SW480 (cell line): ENCODE measurements at places on chromosomes 7 and 10.

DNA sequence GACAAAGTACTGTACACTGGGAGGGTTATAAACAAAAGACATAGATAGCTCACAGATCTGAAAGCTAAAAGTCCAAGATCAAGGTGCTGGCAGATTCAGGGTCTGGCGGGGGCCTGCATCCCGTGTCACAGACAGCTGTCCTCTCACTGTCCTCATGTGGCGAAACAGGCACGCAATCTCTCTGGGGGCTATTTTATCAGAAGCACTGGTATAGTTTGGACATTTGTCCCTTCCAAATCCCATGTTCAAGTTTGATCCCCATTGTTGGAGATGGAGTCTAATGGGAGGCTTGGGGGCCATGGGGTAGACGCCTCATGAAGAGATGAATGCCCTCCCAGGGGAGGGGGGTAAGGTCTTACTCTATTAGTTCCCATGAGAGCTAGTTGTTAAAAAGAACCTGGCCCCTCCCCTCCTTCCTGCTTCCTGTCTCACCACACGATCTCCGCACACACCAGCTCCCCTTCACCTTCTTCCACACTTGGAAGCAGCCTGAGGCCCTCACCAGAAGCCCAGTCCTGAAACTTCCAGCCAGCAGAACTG, 72.5 kb upstream of the UCN3 start:
- no peak for DNase-seq

DNA sequence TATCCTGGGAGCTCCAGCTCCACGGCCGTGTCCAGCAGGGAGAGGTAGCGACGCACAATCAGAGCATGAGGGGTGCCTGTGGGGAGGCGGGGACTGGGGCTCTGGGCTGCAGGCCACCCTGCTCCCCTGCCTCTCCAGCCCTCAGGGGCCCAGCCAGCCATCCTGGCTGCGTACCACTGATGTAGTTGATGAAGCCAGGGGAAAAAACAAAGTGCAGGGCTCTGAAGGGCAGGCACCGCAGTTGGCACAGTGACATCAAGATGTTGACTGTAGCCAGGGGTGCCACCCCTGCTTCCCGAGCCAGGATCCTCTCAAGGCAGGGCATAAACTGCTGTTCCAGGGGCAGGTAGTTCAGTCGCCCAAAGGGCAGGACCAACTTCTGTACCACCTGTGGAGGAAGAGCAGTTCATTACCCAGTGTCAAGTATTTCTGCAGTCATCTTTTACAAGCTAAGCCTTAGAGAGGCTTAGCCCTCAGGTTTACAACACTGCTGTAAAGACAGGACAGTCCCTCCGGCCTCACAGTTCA, 2.8 kb downstream of the FASTK start:
- DNase-seq: no peak

- peak; percentile 4 for DNase-seq
Observed at GRCh38 chr10:124088915-124089314, 4.5 kb downstream of the CHST15 start.

GRCh38 chr10:98115031-98115787, 19.2 kb upstream of the R3HCC1L start:
- DNase-seq: no peak

- no peak for DNase-seq
Observed at GRCh38 chr10:25498645-25499044, 323.8 kb downstream of the GPR158 start.

- no peak for DNase-seq
Observed at GRCh38 chr10:116866987-116867595, 17.8 kb downstream of the ENO4 start.

DNA sequence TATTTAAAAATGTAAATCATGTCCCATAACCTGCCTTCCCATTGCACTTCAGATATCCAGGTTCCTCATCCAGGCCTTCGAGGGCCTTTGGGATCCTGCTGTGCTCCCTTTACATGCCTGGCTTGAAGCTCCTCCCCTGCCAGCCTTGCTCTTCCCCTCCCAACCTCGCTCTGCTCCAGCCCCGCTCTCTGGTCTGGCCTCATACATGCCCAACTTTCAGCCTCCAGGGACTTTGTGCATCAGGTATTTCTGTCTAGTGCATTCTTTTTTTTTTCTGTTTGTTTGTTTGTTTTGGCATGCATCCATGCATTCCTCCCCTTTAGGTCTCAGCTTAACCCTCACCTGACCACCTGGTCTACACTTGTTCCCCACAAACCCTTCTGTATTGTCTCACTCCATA, 160.3 kb downstream of the SNX10 start:
- peak; percentile 59 for DNase-seq

- peak; percentile 88 for DNase-seq
Observed at GRCh38 chr7:23679898-23680413, at the start of gene FAM221A. Gene FAM221A (plus strand): TSS chr7:23680199. CDS start chr7:23680219, 20 bp downstream.

DNA sequence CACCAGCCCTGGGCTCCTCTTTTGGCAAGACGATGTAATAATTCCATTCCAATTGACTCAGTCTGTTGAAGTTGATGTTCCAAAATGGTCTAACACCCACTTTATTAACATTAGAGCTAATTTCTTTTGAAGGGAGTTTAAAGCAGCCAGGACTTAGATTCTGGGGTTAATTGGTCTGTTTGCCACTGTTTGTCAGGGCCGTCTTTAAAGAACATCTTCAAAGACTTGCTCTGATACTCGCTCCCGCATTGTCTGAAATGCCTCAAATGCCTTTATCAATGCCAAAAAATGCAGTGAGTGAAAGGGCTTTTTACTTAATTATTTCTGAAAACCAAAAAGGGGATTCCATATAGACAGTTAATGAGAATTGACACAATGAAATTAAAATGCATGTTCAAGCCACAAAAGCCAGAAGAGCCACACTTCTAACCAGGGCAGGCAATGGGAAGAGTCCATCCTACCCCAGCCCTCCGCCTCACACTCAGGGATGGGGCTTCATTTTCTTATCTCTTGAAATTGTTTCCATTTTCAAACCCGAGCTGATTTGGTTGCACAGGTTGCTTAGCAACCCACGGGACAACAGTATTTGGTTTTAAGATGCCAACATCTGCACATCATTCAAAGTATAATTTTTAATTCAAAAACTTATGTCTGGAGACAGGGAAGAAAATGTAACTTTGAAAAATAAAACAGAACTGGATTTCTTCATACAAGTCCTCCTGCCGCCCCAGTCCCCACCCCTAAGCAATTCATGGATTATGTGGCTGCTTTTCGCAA, 163.0 kb downstream of the FGFR2 start:
- no peak for DNase-seq

DNA sequence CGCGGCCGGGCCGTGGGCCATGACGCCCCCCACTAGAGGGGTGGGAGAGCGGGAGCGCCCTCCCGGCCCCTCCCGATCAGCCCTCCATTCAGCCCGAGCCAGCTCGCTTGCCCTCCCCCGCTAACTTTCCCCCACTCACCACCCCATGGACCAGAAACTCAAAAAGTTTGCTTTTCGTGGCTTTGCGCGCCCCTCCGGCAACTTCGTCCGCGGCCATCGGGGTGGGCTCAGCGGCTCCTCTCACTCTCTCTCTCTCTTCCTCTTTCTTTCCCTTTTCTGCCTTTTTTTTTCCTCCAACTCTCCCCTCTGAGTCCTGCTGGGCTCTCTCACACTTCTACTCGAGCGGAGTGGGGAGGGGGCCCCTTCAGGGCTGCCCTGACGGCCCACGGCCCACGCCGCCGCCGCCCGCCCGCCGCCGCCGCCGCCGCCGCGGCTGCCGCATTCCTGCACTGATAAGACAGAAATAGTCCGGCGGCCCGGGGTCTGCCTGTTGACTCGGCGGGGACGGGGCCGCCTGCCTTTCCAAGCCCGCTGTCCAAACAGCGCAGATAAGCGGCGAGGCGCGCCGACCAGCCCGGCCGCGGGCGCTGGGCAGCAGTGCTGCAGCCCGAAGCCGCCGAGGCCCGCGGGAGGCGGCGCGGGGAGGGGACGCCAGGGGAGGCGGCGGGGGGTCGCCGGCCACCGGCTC, at the start of gene SMARCD3:
Gene SMARCD3, minus strand, starts transcription at position 349 of the 688 bp plus-strand sequence. Its CDS starts 132 bp downstream, at position 217.
- peak; percentile 37 for DNase-seq

- DNase-seq: peak; percentile 7
Observed at GRCh38 chr7:122068999-122069398, 75.0 kb downstream of the AASS start.

- DNase-seq: no peak
Observed at GRCh38 chr10:62853710-62854109, 37.5 kb upstream of the EGR2 start.

DNA sequence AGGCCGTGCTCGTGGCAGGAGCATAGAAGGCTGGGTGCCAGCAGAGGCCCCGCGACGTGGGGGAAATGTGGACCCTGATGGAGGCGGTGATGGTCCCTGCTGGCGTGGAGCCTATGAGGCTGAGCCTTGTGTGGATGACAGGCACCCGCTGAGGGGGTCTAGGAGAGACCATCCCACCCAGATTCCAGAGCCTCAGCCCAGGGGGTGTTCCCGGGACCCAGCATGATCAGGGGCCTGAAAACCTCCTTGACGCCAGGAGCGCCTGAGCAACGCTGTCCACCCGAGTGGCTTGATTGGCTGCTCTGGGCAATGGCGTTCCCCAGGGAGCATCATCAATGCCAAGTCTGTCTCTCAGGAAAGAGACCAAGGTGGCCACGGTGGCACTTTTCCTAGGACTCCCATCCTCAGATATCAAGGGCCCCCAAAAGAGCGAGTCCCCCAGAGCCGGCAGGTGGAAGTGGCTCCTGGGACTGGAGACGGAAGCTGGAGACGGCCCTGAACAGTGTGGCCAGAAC, 61.1 kb downstream of the PWWP2B start:
- no peak for DNase-seq

GRCh38 chr7:91098566-91098965, 165.7 kb upstream of the FZD1 start:
- no peak for DNase-seq

GRCh38 chr10:56586461-56586891, 225.4 kb upstream of the ZWINT start:
- no peak for DNase-seq

DNA sequence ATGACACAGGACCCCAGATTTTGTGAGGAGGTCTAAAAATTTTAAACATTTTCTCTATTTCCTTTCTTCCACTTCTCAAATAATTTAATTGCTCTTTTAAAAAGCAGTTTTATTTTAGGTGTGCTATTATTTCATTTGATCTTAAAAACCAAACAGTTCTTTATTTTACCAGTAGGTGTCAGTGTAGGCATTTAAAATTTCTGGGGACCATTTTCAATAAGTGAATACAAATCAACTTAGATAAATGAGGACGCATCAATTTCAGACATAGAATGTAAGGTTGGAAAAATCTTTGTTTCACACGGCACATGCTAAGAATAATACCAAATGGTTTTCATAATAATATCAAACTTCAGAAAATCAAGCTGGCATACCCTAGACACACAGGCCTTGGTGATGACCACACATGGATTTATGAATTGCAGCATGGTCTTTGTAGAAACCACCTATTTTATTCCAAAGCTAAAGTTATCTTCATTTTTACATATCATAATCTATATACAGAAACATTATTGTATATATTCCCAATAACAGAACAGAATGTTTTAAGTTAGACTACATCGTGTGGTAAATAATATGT, 127.6 kb upstream of the SLC26A5 start:
- DNase-seq: peak; percentile 68
